Activated CD4-positive, CD25-positive, alpha-beta regulatory T cell treated with anti-CD3 and anti-CD28 coated beads, Interleukin-2, amount 50 U/mL, for 16 hours (primary cell): ENCODE measurements at places on chromosomes 12 and 14.

DNA sequence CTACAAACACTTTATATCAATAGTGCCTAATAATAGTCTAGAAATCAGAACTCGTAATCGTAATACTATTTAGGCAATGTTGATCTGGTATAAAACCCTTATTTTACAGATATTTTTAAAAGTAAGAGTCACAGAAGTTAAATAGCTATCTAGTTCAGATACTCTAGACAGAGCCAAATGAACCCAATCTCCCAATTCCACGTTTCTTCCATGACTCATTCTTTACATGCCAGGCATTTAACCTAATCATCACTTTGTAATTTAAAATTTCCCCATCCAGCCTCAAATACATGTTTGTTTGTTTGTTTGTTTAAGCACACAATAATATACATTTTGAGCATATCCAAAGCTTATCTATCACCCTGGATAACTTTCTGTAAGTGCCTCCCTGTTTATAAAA, 36.4 kb upstream of the GARIN6 start:
- no peak for DNase-seq

- DNase-seq = no peak
Observed at GRCh38 chr14:87824266-87824665, 168.7 kb downstream of the GALC start.

GRCh38 chr14:46574221-46574977, 77.2 kb downstream of the RPL10L start:
- no peak for DNase-seq

GRCh38 chr14:20614038-20614840, 23.1 kb upstream of the RNASE12 start:
- no peak for DNase-seq

GRCh38 chr12:1591543-1591942, 2.8 kb downstream of the FBXL14 start:
- no peak for DNase-seq

DNA sequence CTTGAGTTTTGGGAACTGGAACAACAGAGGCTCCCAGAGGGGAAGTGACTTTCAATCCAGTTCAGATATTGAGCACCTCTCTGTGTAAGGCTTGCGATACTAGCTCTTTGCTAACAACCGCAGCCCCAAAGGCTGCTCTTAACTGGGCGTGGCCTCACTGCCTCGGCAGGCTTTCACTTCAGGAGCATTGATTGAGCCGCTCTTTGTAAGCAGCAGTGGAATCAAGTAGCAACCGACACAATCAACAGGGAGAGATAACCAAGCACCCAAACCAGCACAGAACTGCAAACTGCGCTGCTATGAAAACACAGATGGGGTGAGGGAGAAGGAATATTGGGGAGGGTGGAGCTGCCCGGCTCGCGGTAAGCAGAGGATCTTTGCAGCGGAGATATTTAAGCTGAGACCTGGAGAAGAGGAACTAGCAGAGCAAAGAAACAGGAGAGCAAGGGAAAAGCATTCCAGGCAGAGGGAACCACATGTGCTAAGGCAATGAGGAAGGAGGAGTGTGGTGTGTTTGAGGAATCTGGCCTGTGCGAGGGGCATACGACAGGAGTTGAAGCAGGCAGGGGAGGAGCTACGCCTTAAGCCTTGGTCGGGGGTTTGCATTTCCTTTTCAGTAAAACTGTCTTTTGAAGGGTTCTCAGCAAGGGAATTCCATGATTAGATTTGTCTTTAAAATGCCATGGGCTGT, 17.3 kb upstream of the YY1 start:
- DNase-seq = peak; percentile 43

GRCh38 chr14:88941414-88941813, 117.0 kb downstream of the TTC8 start:
- DNase-seq = no peak

GRCh38 chr12:42589465-42590329, at the start of gene PRICKLE1:
Gene PRICKLE1, minus strand, starts transcription at chr12:42589746. Its CDS starts 117,230 bp downstream, at chr12:42472516.
- no peak for DNase-seq

DNA sequence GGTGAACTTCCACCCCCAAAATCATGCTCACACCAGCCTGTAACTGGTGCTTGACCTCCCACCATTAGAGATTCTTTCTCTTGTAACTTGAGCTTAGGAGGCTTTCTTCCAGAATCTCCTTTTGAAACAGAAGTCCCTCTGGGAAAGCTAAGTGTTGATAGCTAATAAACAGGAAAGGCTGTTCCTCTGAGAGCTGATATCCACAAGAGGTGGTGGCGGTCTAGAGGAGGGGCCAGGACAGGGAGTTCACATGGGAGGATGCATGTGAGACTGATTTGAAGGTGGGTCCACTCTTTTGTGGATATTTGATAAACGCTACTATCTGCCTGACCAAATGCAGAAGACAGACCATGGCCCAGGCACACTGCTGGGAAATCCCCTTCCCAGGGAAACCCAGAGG, 10.2 kb upstream of the PRMT8 start:
- DNase-seq = no peak

- DNase-seq = no peak
Observed at GRCh38 chr12:72523754-72524153, 251.6 kb downstream of the TRHDE start.
